ENCODE measurements at places on chromosomes 2 and 18.

DNA sequence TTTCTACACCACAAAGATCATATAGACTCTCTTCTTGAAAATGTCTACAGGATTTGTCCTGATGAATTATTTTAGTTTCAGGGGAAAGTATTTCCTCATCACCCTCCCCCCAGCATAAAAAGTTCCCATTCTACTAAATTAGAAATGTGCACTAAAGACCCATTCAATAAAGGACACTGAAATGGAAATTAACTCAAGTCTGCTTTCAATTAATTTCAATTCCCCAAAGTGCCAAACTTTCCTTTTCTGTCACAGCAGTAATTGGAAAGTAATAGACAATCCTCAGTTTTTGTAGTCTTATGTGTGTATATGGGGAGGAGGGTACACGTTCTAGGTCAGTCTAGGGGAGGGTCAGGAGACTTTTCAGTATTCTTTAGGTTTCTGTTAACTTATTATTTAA lies 21.5 kb downstream of the ARHGEF33 start:
- DNase-seq: no peak

- no peak for DNase-seq
Observed at GRCh38 chr2:122179492-122180165, 424.2 kb downstream of the TSN start.

GRCh38 chr2:101374821-101375561 lies 12.3 kb downstream of the CREG2 start:
- no peak for DNase-seq

- DNase-seq: no peak
Observed at GRCh38 chr18:32846896-32847295, 74.1 kb upstream of the KLHL14 start.

GRCh38 chr18:59567431-59567830 lies 129.8 kb downstream of the CCBE1 start:
- DNase-seq: no peak

DNA sequence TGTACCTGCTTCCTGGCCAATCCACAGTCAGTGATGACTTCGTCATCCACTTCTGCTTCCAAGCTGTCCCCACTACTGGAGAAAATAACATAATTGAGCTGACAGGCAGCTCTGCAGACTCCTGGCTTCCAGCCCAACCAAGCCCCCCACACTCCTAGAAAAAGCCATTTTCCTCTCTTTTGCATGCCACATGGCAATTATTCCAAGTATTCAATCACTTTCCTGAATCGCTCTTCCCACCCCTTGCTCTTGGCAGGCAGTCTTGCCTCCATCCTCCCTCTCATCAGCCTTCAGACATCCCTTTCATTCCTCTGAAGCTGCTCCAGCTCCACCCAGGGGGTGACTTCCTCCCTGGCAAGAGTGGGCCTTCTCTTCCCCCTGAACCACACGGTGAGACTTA lies 14.3 kb upstream of the ST8SIA5 start:
- DNase-seq: peak; percentile 37

DNA sequence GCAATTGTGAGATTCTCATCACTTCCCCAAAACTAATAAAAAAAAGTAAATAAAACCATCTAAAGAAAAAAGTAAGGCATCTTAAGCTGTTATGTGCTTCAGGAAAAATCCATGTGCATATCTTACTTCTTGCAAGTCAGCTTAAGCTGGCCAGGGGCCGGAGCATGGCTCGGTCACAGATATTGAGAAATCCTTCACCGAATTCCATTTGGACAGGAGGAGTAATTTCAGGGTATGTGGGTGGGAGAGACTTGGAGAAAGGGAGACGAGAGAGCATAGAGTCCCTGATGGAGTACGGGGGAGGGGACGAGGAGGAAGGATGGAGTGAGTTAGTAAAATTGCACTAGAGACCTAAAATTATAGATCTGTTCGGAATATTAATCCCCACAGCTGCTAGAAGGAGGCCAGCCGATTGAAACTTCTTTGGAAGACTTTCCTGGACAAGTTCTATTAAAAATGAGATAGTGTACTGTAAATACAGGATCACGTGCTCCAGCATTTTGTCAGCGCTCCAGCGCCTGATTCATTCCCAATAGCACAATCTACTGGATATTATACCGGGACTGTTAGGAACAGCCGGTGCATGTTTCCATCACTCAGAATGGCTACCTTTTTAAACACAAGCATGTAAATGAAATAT lies 438.5 kb downstream of the ZNF516 start:
- no peak for DNase-seq

GRCh38 chr2:146624430-146625160 lies 1220.2 kb upstream of the ACVR2A start:
- no peak for DNase-seq

- no peak for DNase-seq
Observed at GRCh38 chr2:70508711-70509462, 44.7 kb downstream of the TGFA start.

DNA sequence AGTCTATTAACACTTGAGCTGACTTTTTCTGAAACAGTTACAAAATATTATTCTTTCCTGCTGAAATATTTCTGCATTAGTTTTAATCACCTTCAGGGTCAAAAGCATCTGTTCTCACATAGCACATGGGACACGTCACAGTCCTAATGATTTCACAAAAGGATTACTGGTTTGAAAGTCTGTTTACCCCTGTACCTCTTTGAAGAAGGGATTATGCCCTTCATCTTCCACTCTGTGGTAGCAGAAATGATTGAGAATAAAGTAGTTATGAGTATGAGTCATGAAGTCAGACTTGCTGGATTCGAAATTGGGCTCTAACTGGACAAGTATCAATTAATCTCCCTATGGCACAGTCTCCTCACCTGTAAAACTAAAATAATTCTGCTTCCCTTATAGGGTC lies 121.2 kb downstream of the SATB2 start:
- no peak for DNase-seq

GRCh38 chr2:150495993-150496627 lies 8.6 kb upstream of the RND3 start:
- DNase-seq: no peak

- DNase-seq: no peak
Observed at GRCh38 chr2:104546537-104546936, 307.4 kb upstream of the POU3F3 start.

DNA sequence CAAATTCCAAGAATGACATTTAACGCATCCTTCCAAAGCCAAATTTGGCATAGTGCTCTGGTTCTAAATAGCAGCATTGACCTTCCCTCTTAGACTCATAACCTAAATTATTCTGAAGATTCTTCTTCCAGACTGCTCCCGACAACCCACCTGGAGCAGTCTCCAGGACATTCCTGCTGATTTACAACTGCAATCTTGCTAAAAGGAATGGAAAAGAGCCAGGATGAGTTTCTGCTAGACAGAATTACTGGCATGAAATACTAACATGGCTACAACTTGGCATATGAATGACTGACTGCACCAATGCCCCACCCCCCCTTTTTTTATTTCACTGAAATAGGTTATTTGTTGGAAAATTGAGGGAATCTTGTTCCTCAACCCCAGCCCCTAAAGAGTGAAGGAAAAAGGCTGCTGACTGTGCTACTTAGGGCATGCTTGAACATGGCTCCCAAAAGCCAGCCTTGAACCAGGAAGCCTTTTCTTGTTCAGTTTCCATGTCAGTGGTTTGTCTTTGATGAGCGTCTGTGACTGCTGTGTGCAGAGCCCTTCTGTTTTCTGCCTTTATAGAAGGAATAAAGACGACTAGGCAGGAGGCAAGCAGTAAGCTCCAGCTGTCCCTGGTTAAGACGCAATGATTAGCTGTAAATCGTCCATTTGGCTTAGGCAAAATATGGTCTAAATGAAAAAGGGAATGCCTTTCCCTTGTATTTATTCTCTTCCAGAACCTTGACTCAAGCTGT lies 47.4 kb upstream of the ITGB6 start:
- no peak for DNase-seq

GRCh38 chr18:35616074-35616473 lies 34.5 kb downstream of the GALNT1 start:
- no peak for DNase-seq

DNA sequence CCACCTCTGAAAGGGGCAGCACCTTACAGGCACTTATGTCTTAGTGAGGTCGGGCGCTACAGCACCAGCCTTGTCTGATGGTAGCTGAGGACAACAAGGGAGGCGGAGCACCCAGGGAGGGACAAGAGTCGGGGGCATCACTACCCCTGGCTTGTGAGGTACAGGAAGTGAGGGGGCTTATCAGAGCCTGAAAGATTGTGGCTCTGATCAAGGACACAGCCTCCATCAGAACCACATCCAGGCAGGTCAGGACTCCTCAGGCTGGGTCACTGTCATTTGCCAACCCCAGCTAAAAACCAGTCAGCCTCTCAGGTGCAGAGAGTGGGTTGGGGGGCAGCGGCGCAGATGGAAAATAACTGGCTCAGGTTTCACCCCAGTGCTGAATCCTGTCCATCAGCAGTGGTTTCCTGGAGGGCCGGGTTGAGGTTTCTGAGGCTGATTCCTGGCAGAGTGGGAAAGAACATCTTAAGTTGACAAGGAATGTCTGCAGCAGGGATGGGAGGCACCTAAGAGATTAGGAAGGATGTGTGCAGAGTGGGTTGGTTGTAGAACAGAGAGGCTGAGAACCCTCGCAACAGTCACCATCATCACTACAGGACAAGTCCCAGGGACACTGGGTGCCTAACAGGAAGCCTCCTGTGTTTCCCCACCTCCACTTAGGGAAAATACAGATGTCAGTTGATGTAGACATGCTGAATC lies 45.3 kb downstream of the FBLN7 start:
- no peak for DNase-seq

DNA sequence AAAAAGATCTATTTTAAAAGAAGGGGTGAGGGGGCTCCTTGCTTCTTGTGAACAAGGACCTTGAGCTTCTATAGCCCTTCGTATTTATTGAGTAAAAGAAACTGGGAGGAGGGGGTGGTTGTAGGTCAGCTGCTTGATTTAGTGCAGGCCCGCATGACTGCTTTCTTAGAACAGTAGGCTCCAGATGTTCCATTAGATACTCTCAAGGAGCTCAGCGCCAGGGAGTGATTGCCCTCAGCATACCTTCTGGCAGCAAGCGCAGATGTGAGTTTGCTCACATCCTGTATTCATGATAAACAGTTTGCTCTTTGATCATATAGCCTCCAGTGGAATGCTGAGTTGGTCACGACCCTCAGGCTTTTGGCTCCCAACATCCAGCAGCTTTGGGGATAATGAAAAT lies 108.9 kb upstream of the XPO1 start:
- DNase-seq: no peak

DNA sequence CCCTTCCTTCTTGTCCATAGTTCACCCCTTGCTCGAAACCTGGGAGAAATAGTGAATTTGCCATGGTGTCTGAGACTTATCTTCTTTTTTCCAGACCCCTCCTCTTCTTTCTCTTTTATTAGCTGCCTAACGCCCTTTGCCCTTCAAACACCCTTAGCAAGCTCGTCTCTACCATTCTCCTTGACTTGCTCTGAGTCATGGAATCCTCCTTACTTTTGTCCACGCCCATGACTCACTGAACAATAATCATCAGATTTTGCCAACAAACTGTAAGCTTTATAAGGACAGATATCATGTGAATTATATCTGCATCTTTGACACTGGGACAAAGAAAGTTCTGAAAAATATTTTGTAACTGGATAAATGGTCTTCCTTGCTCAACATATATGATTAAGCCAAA lies 67.1 kb upstream of the CNTNAP5 start:
- DNase-seq: no peak

- DNase-seq: no peak
Observed at GRCh38 chr18:52652391-52652790, 312.4 kb downstream of the DCC start.

DNA sequence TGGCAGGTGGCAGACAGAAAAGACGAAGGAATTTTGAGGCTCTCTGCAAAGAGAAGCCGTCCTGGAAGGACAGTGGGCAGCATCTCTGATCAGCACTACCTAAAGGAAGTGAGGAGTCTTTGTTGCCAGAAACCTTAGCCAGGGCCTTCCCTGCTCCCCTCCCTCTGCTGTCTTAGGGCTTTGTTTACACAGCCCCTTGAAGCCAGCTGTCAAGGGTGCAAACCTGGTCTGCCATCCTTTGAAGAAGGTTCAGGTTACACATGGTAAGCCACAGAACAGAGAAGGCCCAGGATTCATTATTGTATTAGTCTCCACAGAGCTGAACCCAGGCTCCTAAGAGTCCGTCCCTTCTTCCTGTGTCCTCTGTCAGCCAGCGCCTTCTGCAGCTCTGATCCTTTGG lies 356.7 kb downstream of the TGIF1 start:
- DNase-seq: no peak

GRCh38 chr18:9898792-9899549 lies 13.2 kb downstream of the TXNDC2 start:
- no peak for DNase-seq

DNA sequence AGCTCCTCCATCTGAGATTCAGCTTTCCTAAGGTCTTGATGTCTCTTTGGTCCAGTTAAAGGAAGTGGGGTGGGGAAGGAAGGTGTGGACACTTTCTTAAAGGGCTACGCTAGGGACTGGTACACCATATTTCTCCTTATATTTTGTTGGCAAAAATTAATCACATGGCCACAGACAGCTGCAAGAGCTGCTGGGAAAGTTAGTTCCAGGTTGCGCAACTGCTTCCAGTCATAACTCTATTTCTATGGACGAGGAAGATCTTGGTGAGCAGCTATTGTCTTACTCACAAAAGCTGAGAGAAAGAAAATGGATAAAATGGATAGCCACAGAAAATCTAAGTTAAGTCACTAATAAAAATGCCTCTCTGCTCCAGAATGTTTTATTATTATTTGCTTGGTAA lies 60.7 kb upstream of the PPM1B start:
- no peak for DNase-seq

Measured in putamen (tissue), 1 donor.